ENCODE measurements at places on chromosomes 16 and 17. TPM values are rescaled to one million over a fixed set of nuclear protein-coding genes. Genes with fewer than 3 reads are reported as not detected.

DNA sequence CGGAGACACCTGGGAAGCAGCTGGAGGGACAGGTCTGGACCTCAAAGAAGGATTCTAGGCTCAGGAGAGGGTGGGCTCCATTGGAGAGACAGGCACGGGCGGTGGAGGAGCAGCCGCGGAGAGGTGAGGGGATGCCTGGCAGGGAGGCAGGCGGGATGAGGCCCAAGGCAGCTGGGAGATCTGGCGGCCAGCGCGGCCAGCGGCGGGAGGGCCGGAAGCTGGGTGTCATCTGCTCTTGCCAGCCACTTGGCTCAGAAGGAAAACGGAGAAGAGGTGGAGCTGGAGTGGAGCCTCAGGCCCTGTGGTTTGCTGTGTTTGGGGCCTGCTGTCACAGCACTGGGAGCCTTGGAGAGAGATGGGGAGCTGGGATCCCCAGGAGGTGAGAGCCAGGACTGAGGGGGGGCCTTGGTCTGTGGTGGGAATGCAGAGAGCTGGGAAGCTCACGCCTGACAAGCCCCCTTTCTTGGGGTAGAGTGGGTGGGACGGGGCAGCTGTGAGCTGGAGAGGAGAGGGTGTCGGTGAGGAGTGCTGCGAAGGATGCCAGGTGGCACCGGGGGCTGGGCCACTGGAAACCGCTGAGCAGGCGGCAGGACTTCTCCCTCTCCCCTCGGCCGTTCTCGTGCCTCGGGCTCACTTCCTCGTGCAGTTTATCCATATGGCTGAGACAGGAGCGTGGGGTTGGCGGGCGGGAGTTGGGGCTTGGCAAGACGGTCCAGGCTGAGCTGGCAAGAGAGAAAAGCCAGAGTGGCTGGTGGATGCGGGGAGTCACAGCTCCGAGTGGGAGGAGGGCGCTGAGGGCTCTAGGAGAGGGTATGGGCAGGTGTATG lies 8.0 kb downstream of the TBC1D24 start:
- H3K4me3 ChIP-seq: no peak overlapping the region
- no peak overlapping the region for H3K27ac ChIP-seq
- no peaks in the 10 kb centered on the region for H3K36me3 ChIP-seq
- H3K4me1 ChIP-seq: peaks cover 23% of the 10 kb centered on the region

CES4A gene
- 10.4 TPM for total RNA-seq

CD300E gene
- 0.10 TPM for total RNA-seq

NXN gene
- not detected for total RNA-seq

DNA sequence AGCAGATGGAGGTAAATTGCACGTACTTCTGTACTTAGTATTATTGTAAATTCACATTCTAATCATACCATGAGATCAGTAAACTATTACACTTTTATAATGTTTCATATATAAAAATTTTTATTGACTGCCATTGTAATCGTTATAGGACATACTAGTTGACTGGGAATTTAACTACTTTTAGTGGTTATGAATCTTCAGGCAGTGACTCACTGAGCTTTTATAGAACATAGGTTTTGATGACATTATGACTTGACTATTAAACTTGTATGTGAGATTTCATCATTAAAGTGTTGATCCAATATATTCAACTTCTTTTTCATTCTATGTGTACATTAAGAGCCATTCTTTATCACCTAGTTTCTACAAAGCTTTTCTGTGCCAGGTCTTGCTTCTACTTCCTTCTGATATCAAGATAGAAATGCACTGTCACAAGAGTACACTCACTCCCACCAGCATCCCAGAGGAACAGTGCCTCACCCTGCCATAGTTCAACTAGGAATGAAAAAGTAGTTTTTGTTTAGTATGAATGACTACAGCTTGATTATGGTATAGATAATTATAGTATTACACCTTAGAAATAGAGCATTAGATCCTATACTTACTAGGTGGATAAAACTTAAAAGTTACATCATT lies 142.4 kb upstream of the RBL2 start:
- no peak for DNase-seq
- peaks cover 75% of the 10 kb centered on the region for H3K36me3 ChIP-seq
- H3K27ac ChIP-seq: no peak overlapping the region
- H3K4me3 ChIP-seq: no peak overlapping the region
